Glutamatergic neuron (in vitro differentiated cells): ENCODE measurements at places on chromosomes 3 and 15. TPM values are rescaled to one million over a fixed set of nuclear protein-coding genes. Genes with fewer than 3 reads are reported as not detected.

Gene CGNL1
- 5.4 TPM for total RNA-seq

DNA sequence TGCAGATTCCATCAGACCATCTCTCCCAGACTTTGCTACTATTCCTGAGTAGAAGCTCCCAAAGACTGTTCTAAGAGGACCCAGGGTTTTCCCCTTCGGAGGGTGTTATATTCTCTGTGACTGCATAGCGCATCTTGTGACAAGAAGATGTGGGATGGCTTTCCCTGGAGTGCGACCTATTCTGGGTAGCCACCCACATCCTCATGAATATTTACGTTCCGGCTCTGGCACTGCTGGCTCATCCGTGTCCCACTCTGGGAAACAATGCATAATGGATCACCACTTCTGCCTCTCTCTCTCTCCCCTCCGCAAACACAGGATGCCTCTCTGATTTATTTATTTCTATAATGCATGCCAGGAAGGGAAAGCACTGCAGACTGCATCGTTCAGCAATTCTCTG lies 166.1 kb downstream of the PYDC2 start:
- H3K4me3 ChIP-seq = no peak overlapping the region
- no peaks in the 10 kb centered on the region for H3K36me3 ChIP-seq
- H3K27ac ChIP-seq = no peak overlapping the region

Gene MED12L
- total RNA-seq = 7.8 TPM

- no peak overlapping the region for H3K4me3 ChIP-seq
- no peaks in the 10 kb centered on the region for H3K27me3 ChIP-seq
- no peak for DNase-seq
- no peaks in the 10 kb centered on the region for H3K36me3 ChIP-seq
- H3K27ac ChIP-seq = no peak overlapping the region
Measured at GRCh38 chr15:86541540-86541939, 461.9 kb downstream of the AGBL1 start.

- no peak overlapping the region for H3K27ac ChIP-seq
- no peaks in the 10 kb centered on the region for H3K27me3 ChIP-seq
- DNase-seq = no peak
- peaks cover 4% of the 10 kb centered on the region for H3K36me3 ChIP-seq
Measured at GRCh38 chr3:194785315-194785714, 99.6 kb downstream of the FAM43A start.

- H3K27me3 ChIP-seq = no peaks in the 10 kb centered on the region
- H3K36me3 ChIP-seq = no peaks in the 10 kb centered on the region
- H3K4me3 ChIP-seq = no peak overlapping the region
- peaks cover 5% of the 10 kb centered on the region for H3K4me1 ChIP-seq
Measured at GRCh38 chr3:65848024-65848423, 190.7 kb downstream of the MAGI1 start.

- DNase-seq = no peak
- peaks cover 2% of the 10 kb centered on the region for H3K4me1 ChIP-seq
- peaks cover 4% of the 10 kb centered on the region for H3K27me3 ChIP-seq
Measured at GRCh38 chr3:57752307-57752706, 3.8 kb upstream of the SLMAP start.

Gene QRICH1
- 135 TPM for total RNA-seq

Gene GOLGA6D
- total RNA-seq = not detected

- no peak overlapping the region for H3K4me3 ChIP-seq
- peaks cover 16% of the 10 kb centered on the region for H3K36me3 ChIP-seq
Measured at GRCh38 chr3:43171748-43172147, 65.9 kb upstream of the POMGNT2 start.
